GM03348 (cell line): ENCODE measurements at places on chromosomes 11 and 22.

DNA sequence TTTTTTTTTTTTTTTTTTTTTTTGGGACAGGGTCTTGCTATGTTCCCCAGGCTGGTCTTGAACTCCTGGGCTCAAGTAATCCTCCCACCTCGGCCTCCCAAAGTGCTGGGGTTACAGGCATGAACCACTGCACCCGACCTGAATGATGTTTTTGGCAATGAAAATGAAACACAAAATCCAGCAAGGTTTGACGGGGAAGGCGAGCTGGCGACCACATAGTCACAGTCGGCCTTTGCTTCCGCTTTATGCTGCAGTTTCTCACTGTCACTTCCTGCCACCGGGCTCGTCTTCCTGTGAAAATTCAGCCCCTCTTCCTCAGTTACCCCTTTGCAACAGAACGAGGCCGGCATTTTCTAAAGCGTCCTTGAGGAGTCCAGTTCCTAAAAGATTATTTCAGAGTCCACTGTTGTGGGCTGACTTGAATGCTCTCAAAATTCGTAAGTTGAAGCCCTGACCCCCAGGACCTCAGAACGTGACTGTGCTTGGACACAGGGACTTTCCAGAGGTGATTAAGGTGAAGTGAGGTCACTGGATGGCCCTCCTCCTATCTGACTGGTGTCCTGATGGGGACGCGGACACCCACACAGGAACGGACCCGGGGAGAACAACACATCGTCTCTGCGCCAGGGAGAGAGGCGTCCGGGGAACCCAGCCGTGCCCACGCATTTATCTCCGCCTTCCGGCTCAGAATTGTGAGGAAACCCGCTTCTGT is 2.9 kb upstream of the BID start:
- DNase-seq, result no peak

DNA sequence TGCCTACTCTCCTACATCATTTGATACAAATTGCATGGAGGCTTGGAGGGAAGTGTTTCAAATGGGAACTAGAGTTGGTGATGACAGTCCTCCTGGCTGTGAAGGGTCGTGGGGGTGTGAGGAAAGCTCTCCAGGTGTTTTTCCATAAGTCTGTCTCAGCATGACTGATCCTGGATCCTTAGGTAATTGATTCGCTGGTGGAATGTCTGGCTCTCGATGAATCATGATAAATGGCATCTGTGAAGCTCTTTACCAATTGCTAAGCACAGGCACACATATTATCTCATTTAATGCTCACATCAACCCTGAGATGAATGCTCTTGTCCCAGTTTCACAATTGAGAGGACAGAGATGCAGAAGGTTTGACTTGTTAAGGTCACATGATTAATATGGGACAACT is 107.5 kb downstream of the PKNOX2 start:
- DNase-seq, result no peak

GRCh38 chr22:42060489-42060888 is 10.1 kb downstream of the NAGA start:
- DNase-seq, result no peak

DNA sequence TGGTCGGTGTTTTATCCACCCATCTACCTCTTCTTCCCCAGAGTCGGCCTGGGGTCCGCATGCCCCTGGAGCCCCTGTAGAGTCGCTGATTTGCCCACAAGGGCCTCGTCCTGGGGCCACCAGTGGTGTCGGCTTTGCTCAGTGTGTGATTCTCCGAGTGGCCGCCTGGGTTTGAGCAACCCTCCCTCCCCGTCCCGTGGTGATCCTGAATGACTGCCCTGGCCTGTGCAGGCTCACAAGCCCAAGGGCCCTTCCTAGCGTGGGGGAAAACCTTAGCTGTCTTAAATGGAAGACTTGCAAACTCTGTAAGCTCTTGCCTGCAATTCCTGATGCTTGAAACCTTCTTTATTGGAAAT is 128.3 kb downstream of the OSBP2 start:
- DNase-seq, result no peak

- DNase-seq, result peak; percentile 60
These were observed 75.9 kb downstream of the FAM83F start for GRCh38 chr22:40070701-40071100.

DNA sequence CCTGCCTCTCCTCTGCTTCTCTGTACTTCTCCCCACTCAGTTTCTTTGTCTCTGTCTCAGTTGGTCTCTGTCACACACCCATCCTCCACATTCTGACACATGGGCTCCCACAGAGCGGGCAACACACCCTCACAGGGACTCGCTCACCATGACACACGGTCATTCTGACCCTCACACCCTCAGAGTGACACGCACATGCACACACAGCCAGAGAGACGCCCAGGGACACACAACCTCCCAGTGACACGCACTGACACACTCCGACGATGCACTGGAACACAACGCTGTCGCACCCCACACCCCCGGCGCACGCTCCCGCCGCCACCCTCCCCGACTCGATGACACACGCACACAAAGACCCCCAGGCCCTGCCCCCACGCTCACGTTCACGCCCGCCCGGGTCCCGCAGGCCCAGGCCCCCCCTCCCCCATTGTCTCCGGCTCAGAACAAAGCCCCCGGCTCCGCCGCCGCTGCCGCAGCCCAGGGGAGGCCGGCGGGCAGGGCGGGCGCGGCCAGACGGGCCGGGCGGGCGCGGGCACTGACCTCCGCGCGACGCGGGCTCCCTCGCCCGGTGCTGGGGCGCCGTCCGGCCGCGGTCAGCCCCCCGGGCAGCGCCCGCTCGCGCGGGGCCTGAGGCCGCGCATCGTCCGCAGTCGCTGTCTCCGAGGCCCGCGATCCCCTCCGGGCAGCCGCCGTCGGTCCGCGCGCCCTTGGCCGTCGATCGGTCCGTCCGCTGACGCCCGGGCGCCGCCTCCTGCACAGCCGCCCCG is 404 bp downstream of the DCHS1 start:
- peak; percentile 50 for DNase-seq

- DNase-seq, result no peak
These were observed 31.3 kb downstream of the MPPED1 start for GRCh38 chr22:43443152-43443471.

- DNase-seq, result peak; percentile 51
These were observed 1.9 kb downstream of the MS4A10 start for GRCh38 chr11:60786811-60787567.

- DNase-seq, result no peak
These were observed 4.9 kb upstream of the NUDT8 start for GRCh38 chr11:67634366-67635230.

DNA sequence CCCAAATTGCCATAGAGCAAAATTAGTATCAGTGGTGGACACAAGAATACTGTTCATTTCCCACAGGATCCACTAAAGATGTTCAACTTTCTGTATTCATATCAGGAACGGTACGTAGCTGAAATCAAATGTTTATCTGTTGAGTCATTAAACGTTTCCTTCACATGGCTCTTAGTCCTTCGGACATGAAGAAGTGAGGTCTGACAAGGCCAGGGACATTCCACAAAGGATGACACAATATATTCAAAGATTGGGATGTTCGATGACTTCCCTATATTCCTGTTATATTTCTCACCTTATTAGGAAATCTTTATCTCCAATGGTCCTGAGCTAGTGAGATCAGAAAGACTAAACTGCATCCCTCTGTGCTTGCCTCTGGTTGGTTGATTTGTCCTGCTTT is 129.0 kb downstream of the ETS1 start:
- DNase-seq, result peak; percentile 64

DNA sequence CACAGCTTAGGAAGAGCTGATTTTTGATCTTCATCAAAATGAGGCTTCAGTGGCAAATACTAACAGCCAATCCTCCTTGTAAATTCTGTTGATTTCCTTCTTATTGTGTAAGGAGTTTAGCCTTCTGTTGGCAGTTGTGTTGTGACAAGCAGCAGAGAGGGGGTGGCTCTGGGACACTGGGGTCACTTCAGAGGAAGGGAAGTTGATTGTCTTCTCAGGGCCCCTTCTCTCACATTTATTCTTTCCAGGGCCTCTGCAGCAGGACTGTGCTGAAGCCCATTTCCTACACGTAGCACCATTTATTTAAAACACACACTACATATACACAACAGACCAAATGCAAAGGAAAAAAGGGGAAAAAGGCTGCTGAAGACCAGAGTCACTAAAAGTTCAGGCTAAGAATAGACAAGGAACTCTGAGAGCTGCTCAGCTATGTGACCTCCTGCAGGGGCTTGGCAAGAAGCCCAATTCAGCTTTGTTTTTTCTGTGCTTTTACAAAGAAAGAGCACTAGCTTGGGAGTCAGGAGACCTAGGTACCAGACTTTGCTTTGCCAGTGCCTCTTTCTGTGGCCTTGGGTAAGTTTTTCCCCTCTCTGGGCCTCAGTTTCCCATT is 28.3 kb upstream of the UPB1 start:
- peak; percentile 44 for DNase-seq

- no peak for DNase-seq
These were observed 6.1 kb downstream of the MUC5B start for GRCh38 chr11:1228921-1229451.

GRCh38 chr22:27159016-27159415 is 501.6 kb downstream of the MIAT start:
- no peak for DNase-seq

GRCh38 chr11:27496461-27496860 is 10.1 kb downstream of the LIN7C start:
- DNase-seq, result peak; percentile 28

DNA sequence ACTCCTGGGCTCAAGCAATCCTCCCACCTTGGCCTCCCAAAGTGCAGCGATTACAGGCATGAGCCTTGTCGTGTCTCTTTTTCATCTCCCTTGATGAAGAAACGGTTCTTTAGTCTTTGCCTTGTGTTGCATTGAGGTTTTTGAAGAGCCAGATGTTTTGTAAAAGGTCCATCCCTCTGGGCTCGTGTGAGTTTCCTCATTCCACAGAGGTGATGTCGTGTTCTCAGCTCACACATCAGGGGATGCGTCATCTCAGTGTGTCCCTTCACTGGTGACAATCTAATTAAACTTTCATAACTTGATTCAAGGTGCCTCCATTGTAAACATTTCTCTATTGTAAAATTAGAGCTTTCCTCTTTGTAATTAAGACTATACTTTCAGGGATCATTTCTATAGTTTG is 29.7 kb upstream of the TEF start:
- DNase-seq, result peak; percentile 85

DNA sequence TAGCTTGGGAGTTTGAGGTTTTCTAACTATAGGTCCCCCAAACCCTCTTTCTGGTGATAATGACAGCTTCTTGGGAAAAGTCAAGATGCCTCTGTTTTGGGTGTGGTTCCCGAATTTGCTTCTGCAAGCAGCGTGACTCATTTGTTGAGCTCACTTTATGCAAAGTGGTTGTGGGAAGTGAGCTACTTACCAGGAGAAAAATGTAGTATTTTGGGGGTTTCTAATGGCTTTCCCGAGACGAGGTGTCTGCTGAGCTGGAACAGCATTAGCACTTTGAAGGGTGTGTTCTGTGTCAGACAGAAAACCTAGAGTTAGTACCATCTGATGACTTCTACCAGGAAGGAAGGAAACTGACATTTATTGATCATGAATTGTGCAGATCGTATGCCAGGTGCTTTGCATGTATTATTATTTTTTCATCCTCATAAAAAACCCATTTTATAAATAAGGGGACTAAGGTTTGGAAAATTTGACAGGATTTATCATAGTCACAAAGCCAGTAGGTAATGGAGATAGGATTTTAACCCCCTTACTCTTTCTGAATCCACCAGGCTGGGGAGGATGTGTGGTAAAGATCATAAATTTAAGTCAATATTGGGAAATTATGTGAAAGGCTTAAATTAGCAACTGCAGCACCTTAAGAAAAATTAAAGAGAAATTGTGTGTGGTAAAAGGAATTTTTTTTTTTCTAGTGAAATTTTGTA is 108.8 kb upstream of the CD44 start:
- DNase-seq, result peak; percentile 46

DNA sequence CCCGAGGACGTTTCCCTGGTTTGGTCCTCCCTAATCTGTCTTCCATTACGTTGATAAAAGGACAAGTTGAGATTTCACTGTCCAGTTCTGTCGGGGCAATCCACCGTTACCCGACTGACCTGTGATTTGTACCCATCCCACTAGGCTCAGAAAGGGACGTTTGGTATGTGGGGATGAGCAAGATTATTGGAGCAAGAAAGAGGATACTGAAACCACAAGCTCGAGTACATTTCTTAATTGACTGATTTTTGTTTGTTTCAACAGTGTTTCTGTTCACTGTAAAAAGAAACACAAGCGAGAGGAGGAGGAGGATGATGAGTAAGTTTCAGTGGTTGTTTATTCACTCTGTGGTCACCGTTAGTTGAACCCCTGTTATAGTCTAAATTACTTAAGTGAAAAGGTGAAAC is 969 bp downstream of the CCDC117 start:
- peak; percentile 63 for DNase-seq

DNA sequence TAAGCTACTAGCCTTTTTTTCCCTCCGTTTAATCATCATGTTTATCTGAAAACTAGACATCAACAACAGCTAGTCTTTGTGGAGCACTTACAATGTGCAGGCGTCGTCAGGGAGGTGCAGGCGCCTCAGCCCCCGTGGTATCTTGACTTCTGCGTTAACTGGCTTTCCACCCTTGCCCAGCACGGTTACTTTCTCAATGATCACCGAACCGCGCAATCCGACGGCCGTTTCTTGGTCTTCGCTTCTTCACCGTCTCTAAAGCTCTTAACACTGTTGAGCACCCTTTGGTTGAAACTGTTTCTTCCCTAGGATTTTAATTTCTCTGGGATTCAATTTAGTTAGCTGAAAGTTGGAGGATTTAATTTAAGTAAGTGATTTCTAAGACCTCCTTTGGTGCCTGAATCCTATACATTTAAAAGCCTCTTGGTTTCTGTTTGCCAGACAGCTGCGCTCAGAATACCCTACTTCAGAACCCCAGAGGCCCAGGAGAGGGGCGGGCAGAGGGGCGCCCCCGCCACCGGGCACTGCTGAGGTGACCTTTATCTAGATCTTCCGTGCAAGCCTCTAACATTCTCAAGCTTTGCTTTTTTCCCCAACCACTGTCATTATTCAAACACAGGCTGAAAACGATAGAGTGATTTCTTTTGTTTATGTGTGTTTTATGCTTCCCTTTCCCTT is 18.0 kb upstream of the TMEM218 start:
- no peak for DNase-seq

DNA sequence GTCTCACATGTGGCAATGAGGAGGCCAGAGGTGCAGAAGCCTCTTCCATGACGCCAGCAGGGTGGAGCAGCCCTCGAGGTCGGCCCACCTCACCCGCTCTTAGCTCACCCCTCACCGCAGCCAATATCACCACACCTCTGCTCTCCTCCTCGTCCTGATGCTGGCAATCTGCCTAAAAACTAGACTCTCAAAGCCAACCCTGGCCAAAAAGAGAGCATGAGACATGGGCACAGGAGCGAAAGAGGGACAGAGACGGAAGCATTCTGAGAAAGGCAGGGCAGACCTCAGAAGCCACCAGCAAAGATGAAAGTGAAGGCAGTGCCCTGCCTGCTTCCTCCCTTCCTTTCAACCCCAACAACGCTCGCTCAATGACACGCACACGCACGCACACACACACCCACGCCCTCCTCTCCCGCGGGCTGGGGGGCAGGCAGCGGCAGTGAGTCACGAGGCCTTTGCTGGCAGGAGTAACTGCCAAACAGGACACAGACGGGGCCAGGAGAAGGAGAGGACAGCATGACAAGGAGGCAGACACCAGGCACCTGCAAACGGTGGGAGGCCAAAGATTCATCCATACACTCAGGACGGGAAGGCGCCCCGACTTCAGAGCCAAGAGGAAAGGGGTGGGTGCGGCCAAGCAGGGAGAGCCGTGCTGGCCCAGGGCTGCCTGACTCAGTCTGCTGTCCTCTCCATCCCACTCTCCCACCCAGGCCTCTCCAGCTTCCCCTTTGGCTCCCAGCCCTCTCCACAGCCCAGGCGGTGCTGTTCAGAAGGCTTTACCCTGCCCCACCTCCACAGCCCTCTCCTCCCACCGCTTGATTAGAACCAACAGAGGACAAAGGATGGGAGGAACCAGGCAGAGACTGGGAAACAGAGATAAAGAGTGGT is 11.4 kb downstream of the IGSF9B start:
- DNase-seq, result peak; percentile 52
